ENCODE measurements at places on chromosomes 7 and 10.

DNA sequence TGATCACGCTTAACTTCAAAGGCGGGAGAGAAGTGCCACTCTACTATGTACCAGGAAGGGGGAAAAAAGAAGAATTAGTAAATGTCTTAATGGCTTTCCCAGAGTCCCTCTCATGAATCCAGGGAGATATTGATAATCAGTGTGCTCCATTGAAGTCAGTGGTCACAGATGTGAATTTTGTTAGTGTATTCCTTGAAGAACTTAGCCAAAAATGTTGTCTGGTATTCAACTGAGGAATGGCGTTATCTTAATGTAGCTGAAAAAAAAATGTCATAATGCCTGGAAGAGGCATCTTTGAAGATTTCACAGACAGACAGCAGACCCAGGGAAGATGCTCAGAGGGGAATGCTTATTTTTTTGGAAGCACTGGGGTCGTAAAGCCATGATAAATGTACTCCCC is 250.4 kb downstream of the WDR11 start:
- no peak for DNase-seq
- H3K4me3 ChIP-seq: no peak overlapping the region
- no peaks in the 10 kb centered on the region for H3K4me1 ChIP-seq
- no peaks in the 10 kb centered on the region for H3K36me3 ChIP-seq

GRCh38 chr10:79249186-79250121 is 97.8 kb upstream of the PPIF start:
- H3K4me3 ChIP-seq: peak overlapping the region; percentile 3
- H3K27ac ChIP-seq: peak overlapping the region; percentile 70
- DNase-seq: peak; percentile 43
- peaks cover 18% of the 10 kb centered on the region for H3K36me3 ChIP-seq
- no peaks in the 10 kb centered on the region for H3K27me3 ChIP-seq

GRCh38 chr10:24900888-24901685 is 51.3 kb downstream of the PRTFDC1 start:
- no peak for DNase-seq
- peaks cover 21% of the 10 kb centered on the region for H3K36me3 ChIP-seq
- no peak overlapping the region for H3K4me3 ChIP-seq
- no peaks in the 10 kb centered on the region for H3K27me3 ChIP-seq
- H3K4me1 ChIP-seq: peaks cover 35% of the 10 kb centered on the region
- peak overlapping the region; percentile 5 for H3K27ac ChIP-seq

- no peak overlapping the region for H3K4me3 ChIP-seq
- H3K4me1 ChIP-seq: peaks cover 20% of the 10 kb centered on the region
- no peaks in the 10 kb centered on the region for H3K27me3 ChIP-seq
- DNase-seq: no peak
Measured at GRCh38 chr10:119251315-119251708, 43.9 kb downstream of the GRK5 start.

DNA sequence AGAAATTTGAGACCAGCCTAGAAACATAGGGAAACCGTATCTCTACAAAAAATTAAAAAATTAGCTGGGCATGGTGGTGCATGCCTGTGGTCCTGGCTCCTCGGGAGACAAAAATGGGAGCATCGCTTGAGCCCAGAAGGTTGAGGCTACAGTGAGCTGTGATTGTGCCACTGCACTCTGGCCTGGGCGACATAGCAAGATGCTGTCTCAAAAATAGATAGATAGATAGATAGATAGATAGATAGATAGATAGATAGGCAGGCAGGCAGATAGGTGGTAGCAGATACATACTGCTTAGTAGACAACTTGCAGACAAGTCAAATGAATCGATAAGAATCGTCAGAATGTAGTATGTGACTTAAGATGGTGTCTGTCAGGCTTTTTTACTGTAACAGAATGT is 106.9 kb downstream of the SND1 start:
- H3K27me3 ChIP-seq: no peaks in the 10 kb centered on the region
- no peak overlapping the region for H3K27ac ChIP-seq
- no peak overlapping the region for H3K4me3 ChIP-seq
- peaks cover 27% of the 10 kb centered on the region for H3K4me1 ChIP-seq
- no peak for DNase-seq

DNA sequence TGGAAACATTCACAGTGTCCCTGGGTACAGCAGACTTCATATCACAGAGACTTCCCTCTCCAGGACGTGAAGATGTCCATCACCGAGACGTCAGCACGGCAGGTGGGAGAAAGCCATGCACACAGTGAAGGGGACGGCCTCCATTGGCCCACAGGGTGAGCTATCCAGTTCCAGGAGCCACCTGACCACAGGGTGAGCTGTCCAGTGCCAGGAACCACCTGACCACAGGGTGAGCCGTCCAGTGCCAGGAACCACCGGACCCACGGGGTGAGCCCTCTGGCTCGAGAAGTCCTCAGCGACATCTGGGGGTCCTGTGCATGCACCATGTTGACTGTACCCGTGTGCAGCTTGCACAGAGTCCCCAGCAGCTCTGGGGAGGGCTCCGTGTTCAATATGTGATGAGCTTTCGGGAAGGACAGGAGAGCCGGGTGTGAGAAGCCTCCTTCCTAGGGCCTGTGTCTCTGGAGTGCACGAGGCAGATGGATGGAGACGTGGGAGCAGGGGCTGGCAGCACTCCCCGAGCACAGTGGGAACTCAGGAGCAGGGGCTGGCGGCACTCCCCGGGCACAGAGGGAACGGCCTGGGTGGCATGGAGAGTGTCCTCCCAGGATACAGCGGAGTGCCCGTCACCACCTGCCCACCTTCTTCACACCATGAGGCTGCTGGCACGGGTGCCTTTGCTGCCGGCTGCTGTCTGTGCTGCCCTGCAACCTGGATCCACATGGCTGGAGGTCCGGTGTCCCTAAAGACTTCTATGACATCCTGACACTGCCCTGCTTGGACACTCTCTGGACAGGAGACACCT is 616.2 kb downstream of the DNAJB6 start:
- no peaks in the 10 kb centered on the region for H3K27me3 ChIP-seq
- H3K4me1 ChIP-seq: no peaks in the 10 kb centered on the region
- H3K4me3 ChIP-seq: no peak overlapping the region
- no peak overlapping the region for H3K27ac ChIP-seq
- no peaks in the 10 kb centered on the region for H3K36me3 ChIP-seq

DNA sequence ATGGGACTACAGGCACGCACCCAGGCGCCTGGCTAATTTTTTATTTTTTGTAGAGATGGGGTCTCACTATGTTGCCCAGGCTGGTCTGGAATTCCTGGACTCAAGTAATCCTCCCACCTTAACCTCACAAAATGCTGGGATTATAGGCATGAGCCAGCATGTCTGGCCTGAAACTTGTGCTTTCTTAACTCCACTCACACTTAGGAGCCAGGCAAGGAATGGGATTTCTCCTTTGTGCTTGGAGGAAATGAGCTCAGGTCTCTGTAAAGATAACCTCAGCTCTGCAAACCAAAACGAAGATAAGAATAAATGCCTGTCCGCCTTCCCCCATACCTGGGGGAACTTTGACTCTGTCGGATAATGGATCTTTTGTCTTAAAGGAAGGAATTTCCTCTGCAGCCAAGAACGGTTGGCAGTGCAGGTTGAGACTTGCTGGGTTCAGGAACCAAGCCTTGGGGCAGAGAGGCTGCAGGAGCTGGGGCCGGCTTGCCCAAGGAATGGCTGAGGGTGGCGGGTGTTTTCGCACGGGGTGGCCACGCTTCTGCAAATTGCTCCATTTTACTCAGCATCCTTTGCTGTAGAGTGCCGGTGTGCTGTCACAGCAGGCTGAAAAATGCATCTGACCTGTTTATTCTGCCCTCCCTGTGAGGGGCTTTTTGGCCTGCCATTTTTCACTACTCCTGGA is 174.2 kb downstream of the KIAA1217 start:
- no peak overlapping the region for H3K4me3 ChIP-seq
- no peaks in the 10 kb centered on the region for H3K36me3 ChIP-seq
- no peak overlapping the region for H3K27ac ChIP-seq
- H3K4me1 ChIP-seq: peaks cover 6% of the 10 kb centered on the region

DNA sequence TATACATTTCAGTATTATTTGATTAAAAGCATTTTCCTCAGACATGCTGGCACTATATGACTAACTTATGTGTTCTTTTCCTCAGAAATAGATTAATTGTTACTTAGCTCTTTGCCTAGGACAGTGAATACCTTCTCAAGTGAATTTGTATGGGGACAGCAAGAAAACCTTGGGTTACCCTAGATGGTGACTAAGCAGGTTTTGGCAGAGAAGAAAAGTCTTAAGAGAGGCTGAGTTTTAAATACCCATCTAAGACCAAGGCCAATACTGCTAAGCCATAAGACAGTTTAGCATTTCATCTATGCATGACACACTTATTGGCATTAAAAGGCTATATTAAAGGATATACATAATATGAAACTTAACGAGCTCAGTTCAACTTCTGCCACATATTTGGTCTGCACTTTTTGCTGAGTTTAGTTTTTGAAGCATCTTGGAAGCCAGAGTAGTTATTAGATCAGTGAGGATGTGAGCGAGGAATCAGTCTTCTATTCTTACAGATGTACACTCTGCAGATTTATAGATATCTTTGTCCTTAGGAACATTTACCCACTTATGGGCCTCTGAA is 54.6 kb upstream of the FAM3C start:
- H3K36me3 ChIP-seq: no peaks in the 10 kb centered on the region
- no peak for DNase-seq
- no peak overlapping the region for H3K4me3 ChIP-seq
- H3K4me1 ChIP-seq: peaks cover 2% of the 10 kb centered on the region

- H3K36me3 ChIP-seq: peaks cover 12% of the 10 kb centered on the region
- no peak overlapping the region for H3K27ac ChIP-seq
- peaks cover 58% of the 10 kb centered on the region for H3K27me3 ChIP-seq
- no peak overlapping the region for H3K4me3 ChIP-seq
- DNase-seq: no peak
Measured at GRCh38 chr10:110153396-110153795, 54.0 kb upstream of the MXI1 start.

DNA sequence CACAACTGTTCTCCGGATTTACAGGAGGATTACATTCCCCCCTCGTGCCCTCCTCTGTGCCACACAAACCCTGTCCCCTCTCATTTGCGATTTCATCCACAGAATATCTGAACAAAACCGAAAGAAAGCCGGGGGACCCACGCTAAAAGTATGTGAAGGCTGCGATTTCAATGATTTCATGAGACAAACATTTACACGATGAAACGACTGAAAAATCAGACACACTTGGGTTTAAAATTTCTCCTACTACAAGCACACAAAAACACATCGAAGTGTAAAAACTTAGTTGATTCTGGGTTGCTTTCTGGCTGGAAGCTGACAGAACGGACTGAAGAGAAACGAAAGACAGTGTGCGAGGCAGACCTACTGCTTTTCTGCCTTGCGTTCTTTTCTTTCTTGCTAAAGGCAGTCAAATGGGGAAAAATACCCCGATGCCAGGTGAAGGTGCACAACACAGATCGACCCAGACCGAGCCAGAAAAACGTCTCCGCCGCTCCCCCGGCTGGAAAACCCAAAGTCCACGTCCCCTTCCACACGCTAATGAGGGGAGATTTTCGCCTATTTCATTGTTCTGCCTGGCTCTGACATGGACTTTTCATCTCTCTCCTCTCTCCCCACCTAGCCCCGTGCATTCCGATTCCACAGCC is 1.2 kb downstream of the HIPK2 start:
- peaks cover 20% of the 10 kb centered on the region for H3K36me3 ChIP-seq
- H3K27ac ChIP-seq: peak overlapping the region; percentile 96
- H3K27me3 ChIP-seq: peaks cover 21% of the 10 kb centered on the region
- peaks cover 49% of the 10 kb centered on the region for H3K4me1 ChIP-seq
- peak overlapping the region; percentile 98 for H3K4me3 ChIP-seq

DNA sequence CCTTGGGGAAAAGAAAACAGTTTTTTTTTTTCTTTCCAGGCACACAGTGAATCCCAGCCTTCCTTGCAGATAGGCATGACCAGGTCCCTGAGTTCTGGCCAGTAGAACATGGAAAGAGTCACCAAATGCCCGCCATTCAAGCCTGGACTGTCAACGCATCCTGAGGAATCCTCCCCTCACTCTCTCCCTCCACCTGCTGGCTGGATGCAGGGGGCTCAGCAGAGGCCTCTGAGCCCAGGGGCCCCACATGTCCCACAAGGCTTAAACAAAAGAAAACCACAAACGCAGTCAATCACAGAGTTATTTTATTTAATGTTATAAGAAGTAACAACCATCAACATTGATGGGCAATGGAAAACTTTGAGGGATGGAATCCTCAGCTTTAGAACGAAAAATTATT is 93.1 kb downstream of the JCAD start:
- H3K27ac ChIP-seq: no peak overlapping the region
- H3K4me3 ChIP-seq: no peak overlapping the region
- H3K27me3 ChIP-seq: peaks cover 2% of the 10 kb centered on the region

- H3K27me3 ChIP-seq: no peaks in the 10 kb centered on the region
- H3K4me1 ChIP-seq: no peaks in the 10 kb centered on the region
- no peaks in the 10 kb centered on the region for H3K36me3 ChIP-seq
- DNase-seq: peak; percentile 39
Measured at GRCh38 chr10:127243490-127244272, 47.3 kb upstream of the INSYN2A start.

DNA sequence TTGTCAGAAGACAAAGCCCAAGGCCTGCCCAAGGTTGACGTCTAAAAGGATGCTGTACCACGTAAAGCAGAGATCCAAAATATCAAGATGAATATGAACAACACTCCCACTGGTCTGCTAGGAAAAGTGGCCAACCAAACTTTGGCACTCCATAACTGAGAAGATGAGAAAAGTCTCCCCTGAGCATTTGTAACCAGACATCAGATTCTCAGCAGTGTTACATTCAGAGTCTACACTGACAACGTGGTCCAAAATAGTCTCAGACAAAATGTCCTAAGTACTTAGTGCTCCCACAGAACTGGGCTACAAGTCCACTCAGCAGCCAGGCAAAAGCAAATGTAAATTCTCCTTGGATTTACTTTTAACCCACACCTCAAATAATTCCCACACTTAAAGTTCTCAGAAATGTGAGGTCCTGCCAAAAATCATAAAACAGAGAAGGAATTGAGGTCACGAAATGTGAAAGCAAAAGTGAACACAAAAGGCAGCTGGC is 185.1 kb upstream of the NOBOX start:
- no peaks in the 10 kb centered on the region for H3K4me1 ChIP-seq
- no peak for DNase-seq
- no peak overlapping the region for H3K27ac ChIP-seq
- no peak overlapping the region for H3K4me3 ChIP-seq
- no peaks in the 10 kb centered on the region for H3K36me3 ChIP-seq
- H3K27me3 ChIP-seq: no peaks in the 10 kb centered on the region

DNA sequence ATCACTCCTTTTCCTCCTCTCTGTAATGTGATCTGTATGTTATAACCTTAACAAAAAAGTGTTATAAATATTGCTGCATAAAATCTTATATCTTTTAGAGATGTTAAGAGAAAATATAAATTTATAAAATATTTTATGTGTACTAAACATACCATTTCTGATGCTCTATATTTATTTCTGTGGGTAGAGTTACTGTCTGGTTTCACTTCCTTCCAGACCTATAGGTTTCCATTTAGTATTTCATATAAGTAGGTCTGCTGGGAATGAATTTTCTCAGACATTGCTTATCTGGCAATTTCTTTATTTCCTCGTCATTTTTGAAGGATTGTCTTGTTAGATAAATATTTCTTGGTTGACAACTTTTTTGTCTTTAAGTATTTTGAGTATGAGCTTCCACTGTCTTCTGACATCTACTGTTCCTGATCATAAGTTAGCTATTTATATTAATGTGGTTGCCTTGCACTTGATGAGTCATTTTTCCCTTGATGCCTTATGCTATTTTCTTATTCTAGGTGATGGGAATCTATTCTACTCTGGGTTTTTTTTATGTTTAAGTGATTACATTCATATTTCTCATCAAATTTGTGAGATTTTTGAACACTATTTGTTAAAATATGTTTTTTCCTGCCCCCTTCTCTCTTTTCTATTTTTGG is 11.2 kb upstream of the THSD7A start:
- no peaks in the 10 kb centered on the region for H3K36me3 ChIP-seq
- no peak for DNase-seq
- H3K27me3 ChIP-seq: no peaks in the 10 kb centered on the region
- H3K27ac ChIP-seq: no peak overlapping the region
- no peak overlapping the region for H3K4me3 ChIP-seq
- H3K4me1 ChIP-seq: no peaks in the 10 kb centered on the region

Data from activated CD4-positive, alpha-beta memory T cell treated with anti-CD3 and anti-CD28 coated beads, Interleukin-2, amount 10 ng/mL, durations not matched to agents 7 days and 5 days (primary cell).